Upper lobe of left lung (tissue), 6 donors: ENCODE measurements at places on chromosomes 12 and 14. TPM values are rescaled to one million over a fixed set of nuclear protein-coding genes. Genes with fewer than 3 reads are reported as not detected.

GRCh38 chr14:51044961-51045360, 49.9 kb downstream of the TRIM9 start:
- no peak for DNase-seq
- H3K27me3 ChIP-seq, result no peaks in the 10 kb centered on the region
- H3K27ac ChIP-seq, result no peak overlapping the region
- H3K36me3 ChIP-seq, result no peaks in the 10 kb centered on the region

DNA sequence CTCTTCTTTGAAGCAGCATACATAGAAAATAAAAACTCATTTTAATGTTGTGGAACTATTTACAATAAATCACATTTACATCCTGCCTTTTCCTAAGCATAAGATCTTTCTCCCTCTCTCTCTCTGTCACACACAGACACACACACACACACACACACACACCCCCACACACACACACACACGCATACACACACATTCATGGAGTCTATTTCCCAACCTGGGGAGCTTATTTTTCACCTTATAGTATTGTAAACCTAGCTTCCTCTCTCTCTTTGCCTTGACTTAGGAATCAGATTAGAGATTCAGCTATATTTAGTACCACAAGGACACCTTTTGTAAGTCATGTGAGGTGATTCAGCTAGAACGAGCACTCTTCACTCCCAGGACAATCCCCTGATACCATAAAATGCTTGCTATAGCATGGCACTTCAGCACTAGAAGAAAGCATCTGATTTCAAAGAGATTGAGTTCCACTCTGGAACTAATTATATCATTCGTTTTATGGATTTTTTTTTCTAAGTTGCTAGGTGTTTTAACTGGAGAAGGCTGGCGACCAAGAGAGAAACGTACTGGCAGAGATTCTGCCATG, 23.6 kb downstream of the TMEM30B start:
- no peak for DNase-seq
- no peaks in the 10 kb centered on the region for H3K36me3 ChIP-seq
- no peaks in the 10 kb centered on the region for H3K27me3 ChIP-seq
- H3K4me1 ChIP-seq, result no peaks in the 10 kb centered on the region

GRCh38 chr12:20144341-20144740, 224.0 kb upstream of the PDE3A start:
- no peak overlapping the region for H3K27ac ChIP-seq
- no peaks in the 10 kb centered on the region for H3K4me1 ChIP-seq
- no peaks in the 10 kb centered on the region for H3K27me3 ChIP-seq
- no peaks in the 10 kb centered on the region for H3K36me3 ChIP-seq

DNA sequence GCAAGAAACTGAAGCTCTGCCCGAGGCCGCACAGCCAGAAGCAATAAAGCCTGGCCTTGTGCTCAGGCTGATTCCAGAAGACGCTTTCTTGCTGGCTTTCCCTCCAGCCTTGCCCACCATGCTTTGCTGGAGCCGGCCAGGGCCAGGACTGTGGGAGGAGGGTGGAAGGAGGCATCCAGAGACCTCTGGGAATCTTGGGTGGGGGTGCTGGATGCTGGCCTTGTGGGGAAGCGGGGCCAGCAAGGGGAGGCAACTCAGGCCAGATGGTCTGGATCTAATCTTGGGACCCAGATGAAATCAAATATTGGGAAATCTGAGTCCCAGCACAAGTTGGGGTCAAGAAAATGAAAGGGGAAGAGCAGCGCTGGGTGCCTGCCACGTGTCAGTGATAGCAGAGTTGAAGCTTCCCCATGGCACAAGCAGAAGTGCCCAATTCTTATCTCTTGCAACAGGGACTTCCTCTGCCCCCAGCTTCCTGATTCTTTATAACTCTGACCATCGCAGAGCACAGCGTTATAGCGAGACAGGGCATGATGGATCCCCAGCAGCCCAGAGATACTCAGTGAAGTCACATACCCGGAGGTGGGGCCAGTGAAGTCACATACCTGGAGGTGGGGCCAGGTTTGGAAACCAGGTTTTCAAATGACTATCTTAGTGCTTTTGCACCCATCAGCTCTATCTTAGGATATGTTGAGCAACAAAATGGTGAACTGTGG, 6.4 kb upstream of the RABGGTA start:
- peak overlapping the region; percentile 48 for H3K27ac ChIP-seq
- peaks cover 42% of the 10 kb centered on the region for H3K4me1 ChIP-seq
- H3K36me3 ChIP-seq, result no peaks in the 10 kb centered on the region
- H3K27me3 ChIP-seq, result no peaks in the 10 kb centered on the region

Gene STRAP
- 59.7 TPM for total RNA-seq

Gene TAS2R30
- 11.5 TPM for total RNA-seq

DNA sequence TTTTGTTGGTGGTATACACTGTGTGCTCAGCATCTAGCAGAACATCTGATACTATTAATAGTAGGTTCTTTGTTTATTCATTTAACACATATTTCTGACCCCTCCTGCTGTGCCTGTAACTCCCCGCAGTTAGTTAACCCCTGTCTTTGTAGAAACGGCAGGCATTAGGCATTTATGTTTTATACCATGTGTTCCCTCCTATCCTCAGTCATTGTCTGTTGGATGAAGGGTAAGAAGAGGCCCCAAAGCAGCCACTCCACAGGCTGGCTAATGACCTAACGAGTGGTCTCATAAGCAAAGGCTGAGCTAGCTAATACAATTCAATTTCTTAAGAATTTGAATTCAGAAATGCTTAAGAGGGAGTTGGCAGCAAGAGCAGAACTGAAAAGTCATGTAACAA, 170.8 kb downstream of the TMX1 start:
- no peaks in the 10 kb centered on the region for H3K4me1 ChIP-seq
- H3K27me3 ChIP-seq, result no peaks in the 10 kb centered on the region
- H3K4me3 ChIP-seq, result no peak overlapping the region

DNA sequence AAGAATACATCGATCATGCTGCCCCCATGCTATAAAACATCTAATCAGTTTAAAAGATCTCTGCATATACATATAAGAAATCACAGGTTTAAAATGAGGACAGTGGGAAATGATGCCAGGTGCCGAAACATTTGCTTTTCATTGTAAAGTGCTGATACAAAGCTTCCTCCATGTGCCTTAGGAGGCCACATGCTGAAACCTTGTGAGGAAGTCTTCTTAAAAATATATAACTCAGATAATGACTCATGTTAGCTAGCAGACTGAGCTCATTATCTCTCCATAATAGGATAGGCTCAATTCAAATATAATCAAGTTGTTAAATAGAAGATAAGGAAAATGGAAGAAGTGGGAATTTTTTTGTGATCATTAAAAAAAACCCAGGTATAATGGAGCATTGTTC, 65.9 kb downstream of the RFX4 start:
- no peak overlapping the region for H3K4me3 ChIP-seq
- H3K27me3 ChIP-seq, result no peaks in the 10 kb centered on the region
- no peaks in the 10 kb centered on the region for H3K36me3 ChIP-seq
- DNase-seq, result no peak

DNA sequence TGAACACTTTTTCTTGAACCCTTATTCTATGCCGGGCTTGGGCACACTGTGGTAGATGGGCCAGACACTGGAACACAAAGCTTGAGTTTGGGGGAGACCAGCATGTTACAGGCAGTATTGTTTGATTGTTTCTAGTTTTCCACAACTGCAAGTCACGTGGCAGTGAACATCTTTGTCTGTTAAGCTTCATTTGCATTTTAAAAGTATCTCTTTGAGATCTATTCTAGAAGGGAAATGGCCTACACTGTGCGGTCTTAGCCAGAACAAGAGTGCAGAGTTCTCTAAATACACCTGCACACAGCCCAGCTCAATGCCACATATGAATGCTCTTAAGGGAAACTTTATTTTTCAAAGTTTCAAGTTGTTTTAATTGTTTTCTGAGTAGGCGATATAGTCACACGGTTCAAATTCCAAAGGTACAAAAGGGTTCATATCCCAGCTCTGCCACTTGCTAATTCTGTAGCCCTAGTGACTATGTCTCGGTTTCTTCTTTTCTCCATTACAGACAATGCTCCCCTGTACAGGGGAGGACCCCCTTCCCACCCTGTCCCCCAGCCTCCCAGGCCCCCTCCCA, 24.9 kb downstream of the RIN3 start:
- no peaks in the 10 kb centered on the region for H3K36me3 ChIP-seq
- DNase-seq, result no peak
- H3K4me1 ChIP-seq, result peaks cover 26% of the 10 kb centered on the region
- H3K4me3 ChIP-seq, result no peak overlapping the region
- no peaks in the 10 kb centered on the region for H3K27me3 ChIP-seq

Gene C14orf132
- total RNA-seq, result 64.6 TPM

Gene SYCP3
- not detected for total RNA-seq

- no peaks in the 10 kb centered on the region for H3K36me3 ChIP-seq
- H3K4me1 ChIP-seq, result no peaks in the 10 kb centered on the region
- H3K27ac ChIP-seq, result no peak overlapping the region
- no peak for DNase-seq
- no peak overlapping the region for H3K4me3 ChIP-seq
Measured at GRCh38 chr14:58878439-58879139, 240.8 kb downstream of the DACT1 start.

DNA sequence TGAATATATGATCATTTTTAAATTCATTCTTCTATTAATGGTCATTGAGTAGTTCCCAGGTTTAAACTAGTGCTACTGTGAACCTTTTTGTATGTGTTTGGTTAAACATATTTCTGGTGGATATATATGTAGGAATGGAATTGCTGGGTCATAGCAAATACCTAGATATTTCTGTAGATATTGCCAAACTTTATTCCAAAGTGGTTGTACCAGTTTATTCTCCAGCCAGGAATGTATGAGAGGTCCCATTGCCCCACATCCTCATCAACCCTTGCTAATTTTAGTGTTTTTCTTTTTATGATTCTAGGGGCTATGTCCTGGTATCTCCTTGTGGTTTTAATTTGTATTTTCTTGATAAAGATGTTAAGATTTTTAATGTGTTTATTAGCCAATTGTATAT, 3.1 kb downstream of the VEZT start:
- H3K36me3 ChIP-seq, result peaks cover 15% of the 10 kb centered on the region
- no peak for DNase-seq
- no peak overlapping the region for H3K27ac ChIP-seq
- H3K4me1 ChIP-seq, result peaks cover 12% of the 10 kb centered on the region
- H3K27me3 ChIP-seq, result no peaks in the 10 kb centered on the region

DNA sequence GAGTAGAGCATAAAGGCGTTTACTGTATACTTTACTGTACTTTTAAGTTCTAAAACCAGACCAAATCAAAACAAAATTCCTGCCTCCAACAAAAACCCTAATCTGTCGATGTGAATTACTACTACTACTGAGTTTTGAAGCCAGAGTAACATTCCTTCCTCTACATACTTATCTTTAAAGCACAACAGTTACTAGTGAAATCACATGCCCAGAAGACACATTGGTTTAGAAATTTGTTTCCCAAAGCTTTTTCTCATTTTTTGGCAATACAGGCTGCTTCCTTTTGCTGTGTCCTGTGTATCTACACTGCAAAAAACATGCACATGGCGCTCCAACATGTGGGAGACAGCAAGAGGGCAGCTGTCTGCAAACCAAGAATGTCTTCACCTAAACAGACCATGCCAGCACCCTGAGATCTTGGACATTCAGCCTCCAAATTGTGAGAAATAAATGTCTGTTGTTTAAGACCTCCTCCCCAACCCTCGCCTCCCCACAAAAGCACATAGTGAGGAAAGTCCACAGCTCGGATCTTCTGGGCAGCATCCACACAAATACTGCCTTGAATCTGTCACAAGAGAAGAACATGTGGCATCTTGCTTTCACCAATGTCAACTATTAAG, 21.1 kb downstream of the SETD3 start:
- peaks cover 93% of the 10 kb centered on the region for H3K36me3 ChIP-seq
- no peaks in the 10 kb centered on the region for H3K4me1 ChIP-seq
- H3K4me3 ChIP-seq, result no peak overlapping the region
- no peak overlapping the region for H3K27ac ChIP-seq
- no peak for DNase-seq

Gene LBHD2
- total RNA-seq, result not detected

DNA sequence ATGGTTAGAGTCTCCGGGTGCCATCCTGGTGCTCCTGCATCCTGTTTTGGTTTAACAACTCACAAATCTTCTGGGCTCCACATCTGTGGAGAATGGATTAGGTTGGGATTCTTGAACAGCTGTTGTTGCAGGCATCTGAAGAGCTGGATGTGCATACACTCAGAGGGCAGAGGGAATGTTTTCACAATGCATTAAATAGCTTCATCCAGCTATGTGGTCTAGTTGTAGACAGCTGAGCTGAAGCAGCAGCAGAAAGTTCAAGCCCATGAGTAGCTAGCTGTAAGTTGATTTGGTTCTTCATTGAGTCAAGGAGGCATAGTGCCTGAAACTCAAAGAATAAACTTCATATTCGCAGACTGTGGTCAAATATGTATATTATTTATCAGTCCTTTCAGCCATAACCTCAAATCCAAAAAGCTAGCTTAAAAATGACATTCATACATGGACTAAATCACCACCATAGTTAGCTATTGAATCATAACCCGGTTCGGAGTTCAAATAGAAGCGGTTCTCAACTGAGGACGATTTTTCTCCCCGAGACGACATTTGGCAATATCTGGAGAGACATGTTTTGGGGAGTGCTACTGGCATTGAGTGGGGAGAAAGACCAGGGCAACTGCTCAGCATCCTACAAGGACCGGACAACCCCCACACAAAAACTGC, 858 bp upstream of the ANKRD13A start:
- H3K4me3 ChIP-seq, result peak overlapping the region; percentile 98
- peaks cover 69% of the 10 kb centered on the region for H3K4me1 ChIP-seq
- no peaks in the 10 kb centered on the region for H3K36me3 ChIP-seq
- no peaks in the 10 kb centered on the region for H3K27me3 ChIP-seq

DNA sequence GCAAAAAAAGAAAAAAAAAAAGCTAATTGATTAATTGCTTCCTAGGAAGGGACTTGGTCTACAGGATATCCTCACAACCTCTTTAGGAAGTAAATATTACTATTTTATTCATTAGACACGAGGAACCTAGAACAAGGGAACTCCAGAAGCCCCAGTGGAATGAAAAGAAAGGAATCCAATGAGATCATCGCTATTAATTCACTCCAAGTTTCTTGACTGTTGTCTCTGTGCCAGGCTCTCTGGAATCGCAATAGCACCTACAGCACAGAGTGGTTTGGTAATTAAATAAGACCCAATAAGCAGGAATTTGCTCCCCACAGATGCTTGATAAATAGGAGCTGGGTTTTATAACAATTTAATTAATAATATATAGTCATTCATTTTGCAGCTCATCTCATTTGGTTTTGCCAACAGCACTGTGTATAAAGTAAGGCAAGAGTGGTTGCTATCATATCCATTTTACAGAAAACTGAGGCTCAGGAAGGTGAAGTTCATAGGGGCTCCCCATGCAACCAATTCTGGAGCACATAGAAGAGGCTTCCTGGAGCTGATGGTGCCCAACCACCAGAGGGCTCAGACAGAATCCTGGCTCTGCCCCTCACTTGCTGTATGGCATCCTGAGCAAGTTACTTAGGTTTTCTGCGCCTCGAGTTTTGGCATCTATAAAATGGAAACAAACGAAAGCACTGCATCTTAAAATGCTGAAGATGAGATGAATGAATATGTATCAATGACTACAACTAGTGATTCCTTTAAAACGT, 420.2 kb downstream of the MED13L start:
- H3K36me3 ChIP-seq, result no peaks in the 10 kb centered on the region
- H3K4me3 ChIP-seq, result no peak overlapping the region
- DNase-seq, result no peak
- H3K27ac ChIP-seq, result peak overlapping the region; percentile 17
- H3K4me1 ChIP-seq, result no peaks in the 10 kb centered on the region
- H3K27me3 ChIP-seq, result no peaks in the 10 kb centered on the region
